ENCODE measurements at places on chromosomes 12 and 14.

DNA sequence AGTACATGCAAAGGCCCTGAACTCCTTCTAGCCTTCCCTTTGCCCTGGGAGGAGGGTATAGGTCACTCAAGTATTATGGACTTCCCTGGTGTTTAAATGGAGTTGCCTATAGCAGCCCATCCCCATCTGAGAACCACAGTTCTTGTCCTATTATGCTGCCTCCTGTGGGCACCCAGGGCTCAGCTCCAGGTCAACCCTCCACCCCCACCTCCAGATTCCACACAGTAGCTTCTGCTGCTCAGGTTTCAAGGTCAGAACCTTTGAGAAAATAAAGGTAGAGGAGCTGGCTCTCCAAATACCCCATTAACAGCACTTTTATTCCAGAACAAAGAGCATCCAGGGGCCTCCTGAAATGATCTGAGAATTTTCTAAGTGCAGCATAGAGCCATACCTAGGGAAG lies 57.4 kb downstream of the ACTN1 start:
- no peak for DNase-seq

DNA sequence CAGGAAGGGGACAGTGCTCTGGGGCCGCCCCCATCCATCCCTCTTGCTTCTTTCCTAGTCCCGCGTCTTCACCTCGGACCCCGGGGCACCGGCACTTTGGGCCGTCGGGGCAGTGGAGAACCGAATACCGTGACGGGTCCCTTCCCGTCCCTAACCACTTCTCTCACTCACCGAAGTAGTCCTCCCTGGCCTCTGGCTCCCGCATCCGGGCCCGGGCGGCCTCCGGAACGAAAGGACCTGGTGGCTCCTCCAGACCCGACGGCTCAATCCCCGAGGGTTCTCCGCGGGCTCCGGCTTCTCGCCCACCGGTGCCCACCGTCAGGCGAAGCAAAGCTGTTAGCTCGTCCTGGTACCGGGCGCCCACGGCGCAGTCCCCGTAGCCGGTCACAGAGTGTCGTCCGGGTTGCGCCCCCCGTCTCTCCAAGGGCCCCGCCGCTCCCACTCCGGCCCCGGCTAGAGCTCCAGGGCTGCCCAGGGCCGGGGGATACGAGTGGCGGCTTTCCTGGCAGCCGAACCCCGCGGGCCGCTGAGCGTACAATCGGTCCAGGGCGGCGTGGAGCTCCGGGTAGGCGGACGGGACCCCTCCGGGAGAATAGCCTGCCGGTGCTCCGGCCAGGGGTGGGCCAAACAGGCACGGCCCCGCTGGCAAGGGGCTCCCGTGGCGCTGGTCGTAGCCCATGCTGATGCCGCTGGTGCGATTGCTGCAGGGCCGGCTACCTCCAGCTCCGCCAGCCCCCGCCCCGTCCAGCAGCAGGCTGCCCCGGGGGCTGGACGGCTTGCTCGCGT lies 1.1 kb downstream of the AJUBA start:
- DNase-seq: no peak

DNA sequence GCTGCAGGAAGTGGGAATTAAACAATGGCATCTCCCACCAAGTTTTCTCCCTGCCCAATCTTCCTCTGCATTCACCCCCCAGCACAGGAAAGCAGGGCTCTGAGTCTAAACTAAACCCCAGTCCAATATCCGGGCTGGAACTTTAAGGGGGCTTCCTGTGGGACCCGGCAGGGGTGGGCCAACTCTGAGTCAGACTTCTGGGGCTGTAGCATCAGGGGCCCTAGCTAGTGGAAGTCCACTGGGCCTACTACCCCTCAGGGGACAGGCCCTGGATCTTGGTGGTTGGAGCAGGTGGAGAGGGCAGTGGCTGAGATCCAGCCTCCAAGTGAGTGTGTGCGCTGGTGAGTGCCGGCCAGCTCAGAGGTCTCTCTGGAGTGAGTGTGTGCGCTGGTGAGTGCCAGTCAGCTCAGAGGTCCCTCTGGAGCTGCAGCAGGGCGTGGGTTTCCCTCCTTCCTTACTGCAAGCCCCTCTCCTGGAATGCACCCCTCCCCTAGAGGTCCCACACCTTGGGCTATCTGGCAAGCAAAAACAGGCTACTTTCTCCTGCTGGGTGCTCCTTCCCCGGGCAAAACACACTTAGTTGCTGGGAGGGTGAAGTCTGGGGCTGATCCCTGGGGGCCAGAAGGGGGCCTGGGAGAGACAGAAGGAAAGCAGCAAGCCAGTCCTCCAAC lies 5.6 kb upstream of the LHX5 start:
- DNase-seq: no peak

- no peak for DNase-seq
Measured at GRCh38 chr12:56414401-56414800, 34.8 kb downstream of the TIMELESS start.

DNA sequence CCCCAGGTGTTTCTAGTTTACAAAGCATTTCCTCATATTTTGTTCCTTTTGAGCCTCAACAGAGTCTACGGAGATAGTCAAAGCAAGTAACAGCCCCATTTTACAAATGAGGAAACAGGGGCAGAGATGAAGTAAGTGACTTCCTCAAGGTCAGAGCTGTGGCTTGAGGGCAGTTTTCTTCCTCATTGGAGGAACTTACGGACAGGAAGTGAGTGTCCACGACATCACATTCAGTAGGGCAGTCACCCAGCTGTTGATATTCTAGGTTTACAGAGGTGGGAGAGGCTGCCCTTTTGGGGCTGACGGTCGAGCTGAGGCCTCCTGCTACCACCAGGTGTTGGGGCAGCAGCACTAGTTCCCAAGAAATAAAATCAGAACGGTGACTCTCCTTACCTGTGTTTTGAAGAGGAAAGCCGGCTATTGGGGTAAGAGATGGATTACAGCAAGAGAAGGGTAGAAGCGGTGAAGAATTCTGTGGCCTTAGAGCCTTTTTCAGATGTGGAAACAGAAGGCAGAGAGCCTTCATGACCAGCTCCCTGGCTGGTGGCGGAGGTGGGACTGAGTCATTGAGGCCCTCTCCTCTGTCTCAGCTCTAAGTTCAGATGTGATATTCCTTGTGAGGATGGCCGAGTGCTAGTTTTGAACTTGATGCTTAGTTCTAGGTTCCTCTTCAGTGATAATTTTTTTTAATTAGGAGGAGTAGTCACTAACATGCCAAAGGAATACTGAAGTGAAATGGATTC lies 41.7 kb downstream of the SUSD6 start:
- peak; percentile 95 for DNase-seq

GRCh38 chr14:93381644-93382043 lies 34.7 kb downstream of the COX8C start:
- DNase-seq: no peak

DNA sequence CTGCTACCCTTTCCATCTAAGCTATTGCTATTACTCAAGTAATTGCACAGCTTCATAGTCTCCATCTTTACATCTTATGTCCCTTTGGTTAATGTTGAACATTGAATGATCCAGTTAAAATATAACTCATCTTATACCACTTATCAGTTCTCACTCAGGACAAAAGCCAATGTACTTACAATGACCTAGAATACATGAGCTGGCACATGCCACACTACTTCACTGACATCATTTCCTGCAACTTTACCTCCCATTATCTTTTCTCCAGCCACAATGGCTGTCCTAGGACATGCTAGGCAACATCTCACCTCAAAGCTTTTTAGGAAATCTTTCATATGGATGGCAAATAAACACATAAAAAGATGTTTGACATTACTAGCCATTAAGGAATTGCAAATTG lies 309.2 kb downstream of the FOXG1 start:
- no peak for DNase-seq

DNA sequence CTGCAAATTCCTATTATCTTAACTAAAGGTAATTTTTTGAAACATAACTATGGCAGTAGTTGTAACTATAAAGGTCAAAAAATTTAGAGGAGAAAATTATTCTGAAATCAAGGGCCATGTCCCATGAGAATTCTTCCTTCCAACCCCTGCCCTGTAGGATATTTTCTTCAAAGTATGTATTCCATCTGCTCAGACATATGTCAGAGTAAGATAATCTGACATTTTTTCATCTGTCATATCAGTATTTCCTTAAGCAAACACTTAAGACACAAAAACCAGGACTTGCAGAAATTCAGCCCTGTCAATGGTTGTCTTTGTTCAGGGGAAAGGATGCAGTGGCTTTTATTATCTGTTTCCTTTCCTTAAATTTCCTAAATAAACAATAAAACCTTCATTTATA lies 36.3 kb downstream of the ACSS3 start:
- no peak for DNase-seq

DNA sequence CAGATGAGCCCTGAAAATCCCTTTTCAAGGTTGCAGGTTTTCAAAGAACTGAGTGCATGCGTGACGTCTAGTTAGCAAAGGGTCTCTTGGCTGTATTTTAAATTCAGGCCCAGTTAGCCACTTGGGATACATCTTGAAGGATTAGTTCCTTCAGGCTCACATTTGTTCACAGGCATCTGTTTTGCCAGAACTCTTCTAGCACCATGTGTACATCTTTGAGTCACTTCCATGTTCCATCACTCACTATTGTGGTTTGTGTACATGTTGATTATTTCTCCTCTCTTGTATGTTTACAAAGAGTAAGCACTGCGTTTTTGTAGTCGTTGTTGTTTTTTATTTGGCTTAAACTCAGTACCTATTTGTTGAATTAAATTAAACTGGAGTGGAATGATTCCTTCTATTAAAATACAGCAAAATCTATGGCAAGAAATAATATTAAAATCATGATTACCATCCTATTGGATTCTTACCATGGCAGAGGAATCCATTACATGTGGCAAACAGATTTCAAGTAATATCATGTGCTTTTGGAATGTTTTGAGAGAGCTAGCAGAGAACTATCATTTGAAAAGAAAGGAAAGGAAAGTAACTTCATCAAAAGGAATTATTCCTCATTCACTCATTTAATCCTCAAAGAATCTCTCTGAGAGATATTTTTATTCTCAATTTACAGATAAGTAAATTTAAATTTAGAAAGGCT lies 438.9 kb upstream of the FAR2 start:
- DNase-seq: no peak

DNA sequence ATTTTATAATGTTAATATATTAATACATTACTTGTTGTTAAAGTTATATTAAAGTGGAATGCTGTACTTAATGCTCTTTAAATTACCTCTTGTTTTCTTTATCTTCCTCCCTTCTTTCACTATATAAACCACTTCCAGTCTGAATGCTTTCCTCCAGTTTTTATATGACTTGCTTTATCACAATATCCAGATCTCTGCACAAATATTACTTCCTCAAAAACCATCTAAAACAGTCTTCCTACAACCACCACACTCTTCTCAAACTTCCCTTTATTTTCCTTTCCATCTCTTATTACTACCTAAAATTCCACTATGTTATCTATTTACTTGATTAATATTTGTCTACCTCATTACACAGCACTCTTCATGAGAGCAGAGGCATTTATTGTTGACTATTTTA lies 956.6 kb downstream of the LRFN5 start:
- DNase-seq: no peak

Measured in inflammatory macrophage (primary cell).